Astrocyte (in vitro differentiated cells and primary cell): ENCODE measurements at places on chromosomes 2 and 18.

DNA sequence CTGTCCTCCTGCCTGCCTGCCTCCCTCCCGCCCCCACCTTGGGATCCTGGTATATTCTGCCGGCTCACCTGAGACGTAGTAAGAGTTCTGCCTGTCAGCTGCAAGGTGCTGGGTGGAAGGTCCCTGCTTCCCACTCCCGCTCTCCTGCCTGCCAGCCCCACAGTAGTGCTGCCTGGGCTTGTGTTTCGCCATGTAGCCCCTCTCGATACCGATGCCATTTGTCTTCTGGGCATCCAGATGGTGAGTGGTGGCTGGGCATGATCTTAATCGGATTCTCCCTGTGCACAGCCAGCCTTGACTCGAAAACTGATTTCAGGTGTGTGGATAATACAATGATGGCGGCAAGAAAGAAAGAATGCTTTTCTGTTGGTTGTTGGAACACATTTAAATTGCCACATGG lies 184.9 kb downstream of the AGAP1 start:
- no peak overlapping the region for H3K27ac ChIP-seq
- no peaks in the 10 kb centered on the region for H3K27me3 ChIP-seq
- H3K4me1 ChIP-seq: no peaks in the 10 kb centered on the region
- H3K4me3 ChIP-seq: no peak overlapping the region
- no peaks in the 10 kb centered on the region for H3K36me3 ChIP-seq
- no peak for DNase-seq

- H3K27ac ChIP-seq: no peak overlapping the region
- no peak overlapping the region for H3K4me3 ChIP-seq
- no peaks in the 10 kb centered on the region for H3K4me1 ChIP-seq
- no peaks in the 10 kb centered on the region for H3K27me3 ChIP-seq
These were observed 201.5 kb upstream of the SLC35G4 start for GRCh38 chr18:11407940-11408339.

DNA sequence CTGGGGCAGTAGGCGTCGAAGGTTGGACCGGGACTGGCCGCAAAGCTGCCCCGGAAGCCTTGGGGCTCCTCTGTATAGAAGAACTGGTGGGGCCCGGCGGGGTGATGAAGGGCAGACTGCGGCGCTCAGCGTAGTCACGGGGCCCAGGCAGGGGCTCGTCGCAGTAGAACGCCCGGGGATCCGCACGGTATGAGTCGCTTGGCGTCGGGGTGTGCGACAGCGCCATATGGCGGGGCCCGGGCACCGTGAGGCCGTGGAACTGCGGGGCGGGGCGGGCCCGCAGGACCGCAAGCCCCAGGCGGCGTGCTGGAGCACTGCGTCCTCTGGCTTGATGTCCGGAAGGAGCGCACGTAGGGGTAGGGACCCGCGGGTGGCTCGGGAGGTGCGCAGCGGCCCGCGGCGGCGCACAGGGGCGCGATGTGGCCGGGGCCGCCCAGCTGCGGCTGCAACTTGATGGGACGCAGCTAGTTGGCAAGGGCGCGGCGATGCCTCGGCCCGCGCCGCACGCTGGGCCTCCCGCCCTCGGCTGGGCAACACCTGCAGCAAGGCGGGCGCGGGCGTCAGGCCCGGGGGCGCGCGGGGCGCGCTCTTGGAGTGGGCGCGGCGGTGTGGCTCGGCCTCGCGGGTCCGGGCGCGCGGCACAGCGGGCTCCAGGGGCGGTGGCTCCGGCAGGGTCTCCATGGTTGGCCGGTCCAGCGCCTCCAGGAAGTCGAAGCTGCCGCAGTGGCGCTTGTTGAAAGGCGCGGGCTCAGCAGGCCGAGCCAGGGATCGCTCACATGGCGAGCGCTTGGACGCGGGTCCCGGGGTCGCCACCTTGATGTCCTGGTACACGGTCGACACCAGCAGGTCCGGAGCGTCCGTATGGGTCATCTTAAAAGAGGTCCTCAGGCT lies 251.4 kb downstream of the ANKRD30B start:
- no peak overlapping the region for H3K27ac ChIP-seq
- H3K36me3 ChIP-seq: no peaks in the 10 kb centered on the region
- no peak overlapping the region for H3K4me3 ChIP-seq
- H3K4me1 ChIP-seq: no peaks in the 10 kb centered on the region

DNA sequence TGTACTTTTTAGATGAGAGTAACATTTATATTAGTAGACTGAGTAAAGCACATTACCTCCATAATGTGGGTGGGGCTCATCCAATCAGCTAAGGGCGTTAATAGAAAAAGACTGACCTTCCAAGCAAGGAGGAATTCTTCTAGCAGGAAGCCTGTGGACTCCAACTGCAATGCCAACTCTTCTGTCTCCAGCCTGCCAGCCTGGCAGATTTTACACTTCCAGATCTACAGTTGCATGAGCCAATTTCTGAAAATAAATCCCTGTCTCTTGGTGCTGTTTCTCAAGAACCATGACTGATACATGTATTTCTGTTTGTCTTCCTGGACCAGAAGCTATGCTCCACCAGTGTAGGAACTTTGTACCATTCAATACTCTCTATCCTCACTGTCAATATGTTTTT lies 69.0 kb upstream of the LMAN1 start:
- H3K36me3 ChIP-seq: no peaks in the 10 kb centered on the region
- no peak overlapping the region for H3K4me3 ChIP-seq
- DNase-seq: no peak
- H3K4me1 ChIP-seq: no peaks in the 10 kb centered on the region
- peaks cover under 1% of the 10 kb centered on the region for H3K27me3 ChIP-seq

DNA sequence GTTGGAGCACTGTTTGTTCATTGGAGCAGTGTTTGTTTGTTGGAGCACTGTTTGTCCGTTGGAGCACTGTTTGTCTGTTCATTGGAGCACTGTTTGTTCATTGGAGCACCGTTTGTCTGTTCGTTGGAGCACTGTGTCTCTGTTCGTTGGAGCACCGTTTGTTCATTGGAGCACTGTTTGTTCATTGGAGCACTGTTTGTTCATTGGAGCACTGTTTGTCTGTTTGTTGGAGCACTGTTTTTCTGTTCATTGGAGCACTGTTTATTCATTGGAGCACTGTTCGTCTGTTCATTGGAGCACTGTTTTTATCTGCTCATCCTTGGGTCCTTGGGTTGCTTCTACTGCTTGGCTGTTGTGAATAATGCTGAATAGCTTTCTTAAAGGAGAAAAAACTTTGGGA lies 74.7 kb downstream of the ZNF407 start:
- DNase-seq: no peak
- no peak overlapping the region for H3K27ac ChIP-seq
- H3K36me3 ChIP-seq: peaks cover 2% of the 10 kb centered on the region
- no peak overlapping the region for H3K4me3 ChIP-seq
